Caco-2 (cell line): ENCODE measurements at places on chromosomes 6 and 20. TPM values are rescaled to one million over a fixed set of nuclear protein-coding genes. Genes with fewer than 3 reads are reported as not detected.

- H3K36me3 ChIP-seq: no peaks in the 10 kb centered on the region
- no peaks in the 10 kb centered on the region for H3K27me3 ChIP-seq
- DNase-seq: no peak
These were observed 67.1 kb upstream of the FLRT3 start for GRCh38 chr20:14404515-14404914.

DNA sequence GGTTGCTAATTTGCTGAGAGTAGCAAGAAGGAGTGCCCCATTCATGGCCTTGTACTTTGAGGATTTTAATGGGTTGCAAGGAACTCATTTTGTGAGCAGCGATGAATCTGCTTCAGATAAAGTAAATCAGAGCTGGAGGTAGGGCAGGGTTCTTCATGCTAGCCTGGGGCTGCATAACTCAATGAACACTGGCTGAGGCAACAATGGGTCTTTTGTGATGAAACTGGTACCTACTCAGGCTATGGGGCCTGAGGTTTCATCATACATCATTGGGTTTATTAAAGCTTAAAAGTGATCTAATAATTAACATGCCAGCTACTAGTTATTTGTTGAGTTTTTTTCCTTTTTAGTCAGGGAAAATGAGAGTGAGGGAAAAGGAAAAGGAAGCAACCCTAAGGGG is 106.9 kb downstream of the FAM50B start:
- no peak for DNase-seq
- H3K4me3 ChIP-seq: no peak overlapping the region
- no peaks in the 10 kb centered on the region for H3K27me3 ChIP-seq
- no peaks in the 10 kb centered on the region for H3K4me1 ChIP-seq
- H3K27ac ChIP-seq: no peak overlapping the region

DNA sequence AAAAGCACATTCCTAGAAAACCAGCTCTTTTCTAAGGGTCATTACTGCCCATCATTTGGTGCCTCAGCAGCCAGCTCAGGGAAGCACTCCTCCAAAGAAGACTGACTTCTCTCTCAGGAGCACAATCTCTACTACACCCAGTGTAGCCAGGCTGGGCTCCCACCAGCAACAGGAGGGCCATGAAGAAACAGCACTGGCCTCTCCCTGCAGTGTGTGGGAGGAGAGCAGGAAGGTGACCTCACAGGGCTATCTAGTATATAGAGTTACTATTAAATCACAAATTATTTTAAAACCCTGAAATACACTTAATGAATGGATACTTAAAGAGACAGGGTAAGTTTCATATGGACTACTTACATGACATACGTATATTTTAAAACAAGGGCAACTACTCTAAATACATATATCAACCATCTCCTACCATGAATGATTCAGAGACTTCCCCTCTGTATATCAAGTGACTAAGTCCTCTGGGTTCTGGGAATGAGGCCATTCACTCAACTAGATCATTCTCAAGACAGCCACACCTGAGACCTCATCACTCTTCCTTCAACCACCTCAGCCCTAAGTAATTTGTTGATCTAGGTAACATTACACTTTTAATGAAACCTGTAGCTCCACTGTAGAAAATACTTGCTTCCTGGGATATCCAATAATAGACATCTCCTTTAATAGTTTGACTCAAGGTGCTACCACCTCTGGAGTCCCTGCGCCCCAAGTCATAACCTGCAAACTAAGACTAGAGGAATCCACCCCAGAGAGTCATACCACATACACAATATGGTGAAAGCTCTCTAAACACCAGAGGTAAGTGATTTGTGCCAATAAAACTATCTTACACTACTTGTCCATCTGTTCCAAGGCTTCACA is 25.2 kb downstream of the TBX18 start:
- no peaks in the 10 kb centered on the region for H3K36me3 ChIP-seq
- no peak for DNase-seq
- H3K27me3 ChIP-seq: no peaks in the 10 kb centered on the region
- no peaks in the 10 kb centered on the region for H3K4me1 ChIP-seq
- H3K27ac ChIP-seq: no peak overlapping the region

DNA sequence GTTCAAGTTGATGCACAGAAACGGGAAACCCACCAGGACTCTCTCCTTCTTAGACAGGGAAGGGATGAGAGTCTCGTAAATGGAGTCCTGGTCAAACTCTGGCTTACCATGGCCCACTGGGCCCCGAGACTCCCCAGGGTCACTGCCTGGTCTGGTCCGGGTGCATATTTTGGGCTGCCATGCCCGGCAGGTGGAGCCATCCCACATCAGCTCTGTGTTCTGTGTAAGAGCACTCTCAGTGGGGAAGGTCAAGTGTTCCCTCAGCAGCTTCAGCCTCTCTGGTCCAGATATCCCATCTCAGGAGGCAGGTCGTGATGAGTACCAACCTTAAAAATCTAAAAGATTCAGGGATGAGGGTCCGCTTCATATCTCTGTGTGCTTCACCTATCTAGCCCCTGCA is 138.8 kb downstream of the EDN3 start:
- H3K27ac ChIP-seq: no peak overlapping the region
- no peak for DNase-seq
- H3K27me3 ChIP-seq: peaks cover 2% of the 10 kb centered on the region; the same call in 1 of the 2 replicates
- peaks cover 7% of the 10 kb centered on the region; the same call in 1 of the 2 replicates for H3K4me1 ChIP-seq

- no peaks in the 10 kb centered on the region for H3K4me1 ChIP-seq
- no peaks in the 10 kb centered on the region for H3K36me3 ChIP-seq
These were observed 77.8 kb downstream of the NCR2 start for GRCh38 chr6:41413250-41413649.

DNA sequence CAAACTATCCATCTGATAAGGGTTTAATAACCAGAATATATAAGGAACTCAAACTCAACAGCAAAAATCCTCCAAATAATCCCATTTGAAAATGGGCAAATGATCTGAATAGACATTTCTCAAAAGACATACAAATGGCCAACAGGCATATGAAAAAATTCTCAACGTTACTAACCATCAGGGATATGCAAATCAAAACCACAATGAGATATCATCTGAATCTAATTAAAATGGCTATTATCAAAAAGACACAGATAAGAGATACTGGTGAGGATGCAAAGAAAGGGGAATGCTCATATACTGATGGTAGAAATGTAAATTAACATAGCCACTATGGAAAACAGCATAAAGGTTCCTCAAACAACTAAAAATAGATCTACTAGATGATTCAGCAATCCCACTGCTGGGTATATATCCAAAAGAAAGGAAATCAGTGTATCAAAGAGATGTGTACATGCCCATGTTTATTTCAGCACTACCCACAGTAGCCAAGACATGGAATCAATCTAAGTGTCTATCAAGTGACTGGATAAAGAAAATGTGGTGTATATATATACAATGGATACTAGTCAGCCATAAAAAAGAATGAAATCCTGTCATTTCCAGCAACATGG is 6.1 kb upstream of the BRD2 start:
- no peak overlapping the region for H3K4me3 ChIP-seq
- no peaks in the 10 kb centered on the region for H3K36me3 ChIP-seq
- DNase-seq: no peak
- H3K4me1 ChIP-seq: no peaks in the 10 kb centered on the region
- H3K27me3 ChIP-seq: no peaks in the 10 kb centered on the region

DNA sequence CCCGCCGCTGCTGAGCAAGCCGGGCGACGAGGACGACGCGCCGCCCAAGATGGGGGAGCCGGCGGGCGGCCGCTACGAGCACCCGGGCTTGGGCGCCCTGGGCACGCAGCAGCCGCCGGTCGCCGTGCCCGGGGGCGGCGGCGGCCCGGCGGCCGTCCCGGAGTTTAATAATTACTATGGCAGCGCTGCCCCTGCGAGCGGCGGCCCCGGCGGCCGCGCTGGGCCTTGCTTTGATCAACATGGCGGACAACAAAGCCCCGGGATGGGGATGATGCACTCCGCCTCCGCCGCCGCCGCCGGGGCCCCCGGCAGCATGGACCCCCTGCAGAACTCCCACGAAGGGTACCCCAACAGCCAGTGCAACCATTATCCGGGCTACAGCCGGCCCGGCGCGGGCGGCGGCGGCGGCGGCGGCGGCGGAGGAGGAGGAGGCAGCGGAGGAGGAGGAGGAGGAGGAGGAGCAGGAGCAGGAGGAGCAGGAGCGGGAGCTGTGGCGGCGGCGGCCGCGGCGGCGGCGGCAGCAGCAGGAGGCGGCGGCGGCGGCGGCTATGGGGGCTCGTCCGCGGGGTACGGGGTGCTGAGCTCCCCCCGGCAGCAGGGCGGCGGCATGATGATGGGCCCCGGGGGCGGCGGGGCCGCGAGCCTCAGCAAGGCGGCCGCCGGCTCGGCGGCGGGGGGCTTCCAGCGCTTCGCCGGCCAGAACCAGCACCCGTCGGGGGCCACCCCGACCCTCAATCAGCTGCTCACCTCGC is 1.5 kb downstream of the ARID1B start:
- peak overlapping the region; percentile 88 for H3K4me3 ChIP-seq
- peak overlapping the region; percentile 90 for H3K27ac ChIP-seq
- peaks cover 16% of the 10 kb centered on the region for H3K4me1 ChIP-seq

- no peaks in the 10 kb centered on the region for H3K36me3 ChIP-seq
- H3K27me3 ChIP-seq: no peaks in the 10 kb centered on the region
- DNase-seq: no peak
- no peak overlapping the region for H3K4me3 ChIP-seq
- no peaks in the 10 kb centered on the region for H3K4me1 ChIP-seq
These were observed 747.7 kb downstream of the PHF3 start for GRCh38 chr6:64383277-64383676.

The NANP gene
- 9.3 and 10.1 TPM in 2 replicates for total RNA-seq

The OR2J3 gene
- not detected in 2 replicates for total RNA-seq

The FAM83B gene
- total RNA-seq: 16.9 and 21.1 TPM in 2 replicates
